ENCODE measurements at places on chromosomes 16 and 17.
A peak's percentile ranks its signal among the peaks of the same experiment; 100 is the strongest.

DNA sequence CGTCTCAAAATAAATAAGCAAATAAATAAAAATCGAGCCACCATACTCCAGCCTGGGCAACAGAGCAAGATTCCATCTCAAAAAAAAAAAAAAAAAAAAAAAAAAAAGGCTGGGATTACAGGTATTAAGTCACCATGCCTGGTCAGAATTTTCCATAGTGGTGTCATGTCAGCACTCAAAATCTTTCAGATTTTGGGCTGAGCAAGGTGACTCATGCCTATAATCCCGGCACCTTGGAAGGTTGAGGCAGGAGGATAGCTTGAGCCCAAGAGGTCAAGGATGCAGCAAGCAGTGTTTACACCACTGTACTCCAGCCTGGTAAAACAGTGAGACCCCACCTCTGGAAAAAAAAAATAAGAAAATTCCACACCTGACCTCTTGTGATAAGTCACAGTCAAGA, 52.2 kb downstream of the FBXL20 start:
- DNase-seq = no peak

- no peak for DNase-seq
These were observed 1.4 kb downstream of the TEN1 start for GRCh38 chr17:75980188-75981018.

DNA sequence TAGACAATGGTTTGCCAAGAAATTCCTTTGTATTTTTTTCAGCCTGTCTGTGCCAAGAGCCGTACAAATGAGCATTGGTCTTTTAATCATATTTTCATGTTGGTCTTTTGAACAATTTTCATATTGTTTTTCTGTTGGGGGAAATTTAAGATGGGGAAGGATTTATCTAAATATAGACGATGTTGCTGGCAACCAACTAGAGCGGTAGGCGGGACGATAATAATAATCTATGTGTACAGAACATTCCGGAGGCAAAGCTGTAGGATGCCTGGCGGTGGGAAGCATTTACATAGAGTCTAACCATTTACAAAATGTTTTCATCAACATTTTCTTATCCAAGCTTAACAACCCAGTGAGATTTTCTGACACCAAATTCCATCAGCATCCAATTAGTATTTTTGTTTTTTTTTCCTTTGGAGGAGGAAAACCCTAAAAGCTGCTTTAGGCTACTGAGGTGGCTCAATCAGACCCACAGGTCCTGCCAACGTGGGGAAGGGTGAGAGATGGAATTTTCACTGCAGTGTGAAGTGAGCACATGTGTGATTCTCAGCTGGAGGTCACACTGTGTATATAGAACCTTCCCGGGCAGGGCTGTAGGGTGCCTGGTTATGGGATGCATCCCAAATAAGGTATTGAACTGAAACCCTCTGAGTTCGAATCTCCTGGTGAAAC, 11.7 kb upstream of the SEC14L1 start:
- DNase-seq = no peak

DNA sequence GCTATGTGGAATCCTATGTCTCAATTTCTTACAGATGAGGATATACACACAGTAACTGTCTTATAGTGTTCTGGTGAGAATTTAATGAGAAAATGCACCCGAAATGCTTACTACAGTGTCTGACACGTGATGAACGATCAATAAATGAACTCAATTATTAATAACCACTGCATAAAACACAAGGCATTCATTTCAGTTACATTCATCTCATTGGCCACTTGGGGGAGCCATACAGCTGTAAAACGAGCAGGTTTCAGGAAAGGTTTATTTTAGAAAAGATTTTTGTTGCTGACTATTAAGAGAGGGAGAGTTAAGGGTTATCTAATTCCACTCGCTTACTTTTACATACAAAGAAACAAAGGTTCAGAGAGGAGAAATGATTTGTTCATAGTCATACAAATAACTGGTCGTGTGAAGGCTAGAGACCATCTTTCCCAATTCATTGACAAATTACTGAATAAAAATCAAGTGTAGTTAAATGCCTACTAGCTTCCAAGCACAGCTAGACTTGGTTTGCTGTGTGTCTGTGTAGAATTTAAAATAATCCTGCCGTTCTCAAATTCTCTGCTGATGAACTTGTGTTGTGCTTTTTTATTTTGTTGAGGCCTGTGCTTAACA, 160.1 kb downstream of the MAP2K4 start:
- no peak for DNase-seq

DNA sequence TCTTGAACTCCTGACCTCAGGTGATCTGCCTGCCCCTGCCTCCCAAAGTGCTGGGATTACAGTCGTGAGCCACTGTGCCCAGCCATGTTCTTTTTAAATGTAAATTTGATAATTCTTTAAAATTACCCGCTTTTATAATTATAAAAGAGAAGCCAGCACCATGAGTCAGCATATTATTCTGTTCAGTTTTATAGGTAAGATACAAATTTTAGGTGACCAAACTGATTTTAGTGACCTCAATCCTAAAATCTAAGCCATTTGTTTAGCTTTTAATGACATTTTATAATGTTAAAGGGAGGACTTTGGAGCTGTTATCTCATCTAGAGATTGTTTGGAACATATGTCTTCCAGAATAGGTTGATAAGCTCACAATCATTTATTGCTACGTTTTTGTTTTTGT, 20.8 kb upstream of the PPM1E start:
- no peak for DNase-seq

DNA sequence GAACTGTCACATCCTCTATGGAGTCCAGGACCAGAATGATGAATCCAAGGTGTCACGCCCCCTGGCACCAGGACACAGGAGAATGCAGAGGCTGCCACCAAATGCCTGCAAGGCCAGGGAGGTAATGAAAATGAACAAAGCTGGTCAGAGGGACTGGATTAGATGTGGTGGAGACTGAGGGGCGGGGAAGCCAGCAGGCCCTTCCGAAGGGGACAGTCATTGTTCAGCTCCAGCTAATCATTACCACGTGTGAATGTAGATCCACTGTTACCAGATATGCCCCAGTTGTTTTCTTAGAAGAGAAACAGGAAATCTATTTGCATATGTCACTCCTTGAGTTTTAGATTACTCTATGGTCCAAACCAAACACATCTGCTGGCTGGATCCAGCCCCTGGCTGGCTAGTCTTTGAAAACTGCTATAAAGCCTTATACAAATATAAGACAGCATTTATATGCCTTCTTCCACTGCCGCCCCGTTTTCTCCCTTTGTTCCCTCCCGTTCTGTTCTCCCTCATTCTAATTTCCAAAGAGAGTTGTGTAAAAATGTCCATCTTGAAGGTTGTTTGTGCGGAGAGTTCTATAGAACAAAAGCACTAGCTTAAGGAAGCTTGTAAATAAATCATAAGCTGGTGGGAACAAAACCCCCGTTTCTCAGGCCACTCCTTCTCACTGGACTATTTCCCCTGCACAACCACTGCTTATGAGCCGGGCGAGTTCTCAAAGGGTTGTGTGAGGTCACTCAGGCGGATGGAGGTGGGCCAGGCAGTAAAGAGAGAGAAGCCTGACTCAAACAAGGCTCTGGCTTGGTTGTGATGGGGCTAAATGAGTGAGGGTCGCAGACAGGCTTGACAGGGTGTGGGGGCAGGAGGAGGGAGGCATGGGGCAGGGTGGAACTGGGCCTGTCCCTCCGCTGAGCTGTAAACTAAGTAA, 14.2 kb downstream of the CRYM start:
- DNase-seq = peak; percentile 16

GRCh38 chr16:53837426-53837825, 133.5 kb downstream of the FTO start:
- DNase-seq = no peak

DNA sequence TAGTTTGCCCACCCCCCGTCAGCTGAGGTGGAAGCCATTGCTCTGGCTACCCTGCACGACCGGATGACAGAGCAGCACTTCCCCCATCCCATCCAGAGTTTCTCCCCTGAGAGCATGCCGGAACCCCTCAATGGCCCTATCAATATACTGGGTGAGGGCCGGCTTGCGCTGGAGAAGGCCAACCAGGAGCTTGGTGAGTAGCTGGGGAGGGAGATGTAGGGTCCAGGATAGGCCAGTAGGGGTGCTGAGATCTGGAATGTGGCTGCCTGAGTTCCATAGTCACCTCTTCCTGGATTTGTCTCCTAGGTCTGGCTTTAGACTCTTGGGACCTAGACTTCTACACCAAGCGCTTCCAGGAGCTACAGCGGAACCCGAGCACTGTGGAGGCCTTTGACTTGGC, 6.4 kb downstream of the PFAS start:
- no peak for DNase-seq

GRCh38 chr16:13150181-13150885, 248.9 kb downstream of the SHISA9 start:
- DNase-seq = no peak

- DNase-seq = no peak
These were observed 189.3 kb downstream of the IRF8 start for GRCh38 chr16:86088287-86088686.

- DNase-seq = no peak
These were observed 11.4 kb upstream of the MC1R start for GRCh38 chr16:89907055-89907814.

DNA sequence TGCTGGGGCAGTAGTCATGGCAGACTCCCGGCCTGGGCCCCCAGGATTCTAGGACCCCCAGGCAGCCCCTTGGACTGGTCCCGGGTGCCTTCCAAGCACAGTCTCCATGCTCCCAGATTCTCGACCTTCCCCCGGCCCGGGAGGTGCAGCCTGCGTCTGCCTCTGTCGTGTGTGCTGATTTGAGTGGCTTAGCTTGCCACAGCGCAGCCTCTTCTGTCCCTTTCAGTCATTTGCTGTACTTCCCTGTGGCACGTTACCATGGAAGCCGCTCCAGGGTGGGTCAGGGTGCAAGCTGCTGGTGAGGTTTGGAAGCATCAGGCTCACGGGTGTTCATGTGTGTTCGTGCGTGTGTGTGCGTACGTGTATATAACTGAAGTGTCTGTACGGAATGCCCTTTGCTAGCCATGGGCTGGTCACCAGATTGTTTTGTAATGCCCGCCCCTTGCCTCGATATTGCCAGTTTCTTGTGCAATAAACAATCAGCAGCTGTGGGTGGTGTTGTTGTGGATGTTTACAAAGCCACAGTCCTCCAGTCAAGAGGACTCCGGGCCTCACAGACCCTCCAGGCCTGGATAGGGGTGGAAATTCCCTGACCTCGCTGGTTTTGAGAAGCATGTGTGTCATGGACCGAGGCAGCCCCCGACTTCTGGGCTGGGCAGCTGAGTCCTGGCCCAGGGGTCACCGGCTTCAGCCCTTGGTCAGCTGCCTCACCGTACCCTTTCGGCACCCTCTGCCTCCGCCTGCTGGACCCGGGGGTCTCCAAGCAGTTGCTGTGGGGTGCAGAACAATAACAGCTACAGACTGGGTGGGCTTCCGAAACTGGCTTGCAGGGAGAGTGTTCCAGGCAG, 9.7 kb upstream of the CLEC18A start:
- no peak for DNase-seq

DNA sequence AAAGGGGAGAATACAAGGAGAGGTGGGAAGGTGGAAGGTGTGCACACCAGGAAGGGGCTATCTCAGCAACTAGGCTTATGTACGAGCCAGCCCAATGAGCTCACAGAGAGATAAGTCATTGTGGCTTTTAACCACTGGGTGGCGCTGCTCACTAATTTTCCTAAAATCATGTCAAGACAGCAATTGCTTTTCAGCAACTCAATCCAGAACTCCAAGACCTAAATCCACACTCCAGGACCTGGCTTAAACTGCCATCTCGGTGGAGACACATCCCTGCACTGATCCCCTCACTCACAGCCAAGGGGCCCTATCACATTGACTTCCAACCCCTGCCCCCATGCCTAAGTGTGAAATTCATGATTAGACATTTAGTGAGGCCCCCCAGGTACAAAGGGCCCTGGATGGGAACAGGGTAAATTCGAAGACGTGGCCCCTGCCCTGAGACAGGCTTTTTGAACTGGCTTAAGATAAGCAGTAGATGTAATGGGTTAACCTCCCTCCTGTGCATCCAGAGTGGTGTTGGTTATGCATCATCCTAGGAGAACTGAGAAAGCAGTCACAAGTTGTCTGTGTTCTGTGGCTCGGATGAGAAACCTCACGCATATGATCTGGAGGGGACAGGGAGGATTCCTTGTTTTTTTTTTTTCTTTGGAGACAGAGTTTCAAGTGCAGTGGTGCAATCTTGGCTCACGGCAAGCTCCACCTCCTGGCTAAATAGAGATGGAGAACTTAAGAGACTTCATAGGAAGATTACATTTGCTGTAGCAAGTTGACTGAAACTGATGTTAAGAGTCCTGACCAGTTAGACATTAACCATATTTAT, 11.5 kb downstream of the CCL16 start:
- DNase-seq = peak; percentile 10

DNA sequence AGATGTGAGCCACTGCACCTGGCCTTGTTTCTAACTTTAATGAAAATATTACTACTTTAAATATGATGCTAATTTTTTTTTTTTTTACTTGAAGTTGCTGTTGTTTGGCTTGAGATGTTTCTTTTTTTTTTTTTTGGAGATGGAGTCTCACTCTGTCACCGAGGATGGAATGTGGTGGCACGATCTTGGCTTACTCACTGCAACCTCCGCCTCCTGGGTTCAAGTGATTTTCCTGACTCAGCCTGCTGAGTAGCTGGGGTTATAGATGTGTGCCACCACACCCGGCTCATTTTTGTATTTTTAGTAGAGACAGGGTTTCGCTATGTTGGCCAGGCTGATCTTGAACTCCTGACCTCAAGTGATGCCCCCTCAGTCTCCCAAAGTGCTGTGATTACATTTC, 23.6 kb downstream of the IGSF6 start:
- peak; percentile 30 for DNase-seq

- DNase-seq = no peak
These were observed 177.4 kb downstream of the FTO start for GRCh38 chr16:53881371-53881770.

GRCh38 chr17:7056386-7056785, 12.5 kb upstream of the SLC16A11 start:
- peak; percentile 4 for DNase-seq

DNA sequence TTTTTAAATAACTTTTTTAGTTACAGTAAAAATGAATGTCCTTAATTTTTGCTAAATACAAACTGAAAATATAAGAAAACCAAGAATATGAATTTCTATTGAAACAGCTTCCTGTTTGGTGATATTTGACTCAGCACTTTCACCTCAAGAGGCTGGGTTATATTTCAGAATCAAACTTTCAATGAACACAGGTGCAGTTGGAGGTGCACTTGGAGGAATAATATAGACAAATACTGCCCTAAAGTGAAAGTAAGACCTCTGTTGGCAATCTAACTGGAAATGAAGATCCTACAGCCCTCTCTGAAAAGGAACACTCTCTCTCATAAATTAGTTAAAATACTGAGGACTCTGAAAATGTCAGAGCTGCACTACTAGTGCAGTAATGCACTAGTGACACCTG, 106.2 kb downstream of the BRIP1 start:
- no peak for DNase-seq

- no peak for DNase-seq
These were observed 212.5 kb downstream of the TANC2 start for GRCh38 chr17:63178530-63178929.

- peak; percentile 9 for DNase-seq
These were observed 59.8 kb upstream of the RPH3AL start for GRCh38 chr17:412211-413015.

All from BJ (cell line).